NCI-H1694 (cell line): ENCODE measurements at places on chromosomes 1 and 21.

GRCh38 chr1:94357661-94358060, 60.5 kb upstream of the ABCD3 start:
- DNase-seq, result no peak

GRCh38 chr1:200364831-200365230, 45.0 kb downstream of the ZNF281 start:
- DNase-seq, result no peak

DNA sequence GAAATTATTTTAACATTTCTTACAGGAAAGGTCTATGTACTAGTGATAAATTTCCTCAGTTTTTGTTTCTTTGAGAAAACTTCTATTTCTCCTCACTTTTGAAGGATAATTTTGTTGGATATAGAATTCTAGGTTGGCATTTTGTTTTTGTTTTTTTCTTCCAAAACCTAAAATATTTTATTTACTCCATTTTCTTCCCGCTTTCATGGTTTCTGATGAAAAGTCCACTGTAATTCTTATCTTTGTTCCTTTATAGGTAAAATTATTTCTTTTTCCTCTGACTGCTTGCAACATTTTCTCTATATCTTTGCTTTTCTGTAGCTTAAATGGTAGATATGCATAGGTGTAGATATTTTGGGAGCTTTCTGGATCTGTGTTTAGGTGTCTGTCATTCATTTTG, 153.9 kb upstream of the DSCAM start:
- no peak for DNase-seq

GRCh38 chr21:43814215-43815106, 25.1 kb downstream of the RRP1 start:
- no peak for DNase-seq

GRCh38 chr1:117905019-117905418, 24.4 kb downstream of the GDAP2 start:
- DNase-seq, result no peak
